SK-N-SH (cell line): ENCODE measurements at places on chromosomes 3 and 15. TPM values are rescaled to one million over a fixed set of nuclear protein-coding genes. Genes with fewer than 3 reads are reported as not detected.

Gene SLC6A1
- not detected in 2 replicates for polyA plus RNA-seq

- no peaks in the 10 kb centered on the region; the same call in 1 of the 2 replicates for H3K4me1 ChIP-seq
- no peak overlapping the region for H3K27ac ChIP-seq
- H3K27me3 ChIP-seq, result no peaks in the 10 kb centered on the region
Observed at GRCh38 chr3:115347737-115348136, 200.6 kb upstream of the ZBTB20 start.

- no peak overlapping the region for H3K27ac ChIP-seq
- no peaks in the 10 kb centered on the region for H3K27me3 ChIP-seq
- no peaks in the 10 kb centered on the region for H3K36me3 ChIP-seq
- no peak for DNase-seq
Observed at GRCh38 chr15:62498278-62498677, 333.2 kb upstream of the C2CD4B start.

Gene PLIN1
- polyA plus RNA-seq, result 0.08 TPM in 2 replicates

- no peaks in the 10 kb centered on the region for H3K4me1 ChIP-seq
- no peak for DNase-seq
- no peaks in the 10 kb centered on the region for H3K27me3 ChIP-seq
- H3K36me3 ChIP-seq, result no peaks in the 10 kb centered on the region
- H3K4me3 ChIP-seq, result no peak overlapping the region
Observed at GRCh38 chr3:192057261-192057660, 596.3 kb downstream of the PYDC2 start.

DNA sequence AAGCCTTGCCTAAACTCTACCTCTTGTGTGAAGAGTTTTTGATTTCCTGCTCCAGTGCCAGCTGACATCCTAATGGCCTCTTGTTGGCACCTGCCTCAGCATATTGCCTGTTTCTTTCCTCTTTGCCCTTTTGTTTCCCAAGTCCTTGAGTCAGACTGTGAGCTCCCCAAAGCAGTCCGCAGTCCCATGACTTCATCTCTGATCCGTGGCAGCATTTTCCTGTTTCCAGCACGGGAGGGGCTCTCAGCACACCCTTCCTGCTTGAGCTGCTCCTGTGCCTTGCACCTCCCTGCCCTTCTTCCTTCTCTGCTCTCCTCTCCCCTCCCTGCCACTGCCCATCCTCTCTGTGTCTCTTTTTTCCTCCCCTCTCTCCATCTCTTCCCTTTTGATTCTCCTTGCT, 179.6 kb downstream of the EPHB1 start:
- no peaks in the 10 kb centered on the region for H3K27me3 ChIP-seq
- H3K36me3 ChIP-seq, result no peaks in the 10 kb centered on the region
- DNase-seq, result no peak
- no peak overlapping the region for H3K27ac ChIP-seq
- H3K4me1 ChIP-seq, result no peaks in the 10 kb centered on the region
- no peak overlapping the region for H3K4me3 ChIP-seq
